ENCODE measurements at places on chromosomes 11 and 22.

DNA sequence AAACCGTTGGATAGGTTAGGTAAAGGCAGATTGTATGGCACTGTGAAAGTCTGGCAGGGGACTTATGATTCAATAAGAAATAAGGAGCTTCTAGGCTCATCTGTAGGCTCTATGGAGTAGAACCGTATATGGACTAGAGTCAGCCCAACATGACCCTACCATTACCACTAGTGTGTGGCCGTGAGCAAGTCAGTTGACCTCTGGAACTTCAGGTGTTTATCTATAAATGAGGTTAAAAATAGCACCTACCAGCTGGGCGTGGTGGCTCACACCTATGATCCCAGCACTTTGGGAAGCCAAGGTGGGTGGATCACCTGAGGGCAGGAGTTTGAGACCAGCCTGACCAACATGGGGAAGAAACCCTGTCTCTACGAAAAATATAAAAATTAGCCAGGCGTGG is 4.4 kb downstream of the HINFP start:
- DNase-seq = no peak

- no peak for DNase-seq
Observed at GRCh38 chr11:83306200-83307080, 20.3 kb upstream of the CCDC90B start.

- no peak for DNase-seq
Observed at GRCh38 chr11:129538323-129538722, 162.7 kb downstream of the BARX2 start.

DNA sequence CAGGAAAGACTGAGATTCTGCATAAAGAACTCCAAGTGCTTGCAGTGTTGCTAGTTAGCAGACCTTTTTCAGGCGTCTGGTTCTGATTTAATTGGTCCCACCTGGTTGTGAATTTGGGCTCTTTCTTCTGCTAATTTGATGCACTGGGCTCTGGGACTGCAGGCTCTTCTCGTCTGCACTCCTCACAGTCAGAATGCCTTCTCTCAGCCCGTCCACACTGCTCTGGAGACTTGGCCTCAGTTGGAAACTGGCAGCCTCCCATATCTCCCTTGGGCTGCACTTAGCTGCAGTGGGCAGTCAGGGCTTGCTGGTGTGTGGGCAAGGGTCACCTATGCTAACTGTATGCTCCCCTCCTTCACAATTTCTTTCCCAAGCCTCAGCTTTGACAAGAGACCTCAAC is 1.5 kb downstream of the TRIM6 start:
- no peak for DNase-seq

- DNase-seq = no peak
Observed at GRCh38 chr22:32699001-32699582, 102.4 kb upstream of the TIMP3 start.

- DNase-seq = no peak
Observed at GRCh38 chr11:111360150-111361043, 18.7 kb downstream of the POU2AF1 start.

DNA sequence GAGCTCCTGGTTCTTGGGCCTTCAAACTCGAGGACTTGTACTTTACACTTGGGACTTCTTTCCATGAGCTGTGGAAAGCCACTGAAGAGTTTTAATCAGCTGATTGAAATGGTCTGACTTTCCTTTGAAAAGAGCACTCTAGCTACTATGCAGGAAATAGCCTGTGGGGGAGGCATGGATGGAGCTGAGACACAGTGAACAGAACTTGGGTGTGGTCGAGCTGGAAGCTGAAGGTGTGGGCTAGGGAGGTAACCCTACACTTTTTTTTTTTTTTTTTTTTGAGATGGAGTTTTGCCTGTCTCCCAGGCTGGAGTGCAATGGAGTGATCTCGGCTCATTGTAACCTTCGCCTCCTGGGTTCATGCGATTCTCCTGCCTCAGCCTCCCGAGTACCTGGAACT is 17.5 kb upstream of the CAPRIN1 start:
- no peak for DNase-seq

- no peak for DNase-seq
Observed at GRCh38 chr11:75398906-75399305, 412 bp upstream of the RPS3 start.

DNA sequence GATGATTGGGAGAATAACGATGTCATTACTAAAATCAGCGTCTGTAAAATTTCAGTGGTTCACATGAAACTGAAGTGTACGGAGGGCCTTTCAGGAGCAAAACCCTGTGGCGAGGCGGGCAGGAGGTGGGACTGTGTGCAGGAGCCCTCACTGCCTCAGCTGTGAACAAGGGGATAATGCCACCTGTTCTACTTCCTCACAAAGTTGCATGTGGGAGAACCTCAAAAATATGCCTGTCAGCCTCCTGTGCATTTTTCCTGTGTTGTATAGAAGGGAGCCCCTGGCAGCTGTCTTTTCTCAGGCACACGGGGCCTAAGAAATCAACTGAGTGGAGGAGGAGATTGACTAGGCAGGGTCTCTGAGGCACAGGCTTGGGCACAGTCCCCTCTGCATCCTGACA is 43.0 kb upstream of the MYO18B start:
- no peak for DNase-seq

DNA sequence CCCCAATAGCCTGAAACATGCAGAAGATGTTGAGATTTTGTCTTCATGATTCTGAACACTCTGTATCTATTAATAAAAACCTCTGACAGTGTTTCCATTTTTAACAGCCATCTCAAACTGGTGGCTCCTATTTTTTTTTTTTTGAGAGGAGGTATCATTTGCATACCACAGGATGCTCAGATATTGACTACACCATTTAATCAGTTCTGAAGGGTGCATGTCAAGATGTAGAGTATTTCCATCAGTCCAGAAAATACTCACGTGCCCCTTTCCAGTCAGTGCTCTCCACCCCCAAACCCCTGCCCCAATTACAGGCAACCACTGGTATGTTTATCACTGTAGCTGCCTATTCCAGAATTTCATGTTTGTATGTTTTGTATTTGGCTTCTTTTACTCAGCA is 85.3 kb upstream of the SORL1-AS1 start:
- DNase-seq = no peak

- no peak for DNase-seq
Observed at GRCh38 chr11:19241260-19242178, 774 bp upstream of the E2F8 start.

DNA sequence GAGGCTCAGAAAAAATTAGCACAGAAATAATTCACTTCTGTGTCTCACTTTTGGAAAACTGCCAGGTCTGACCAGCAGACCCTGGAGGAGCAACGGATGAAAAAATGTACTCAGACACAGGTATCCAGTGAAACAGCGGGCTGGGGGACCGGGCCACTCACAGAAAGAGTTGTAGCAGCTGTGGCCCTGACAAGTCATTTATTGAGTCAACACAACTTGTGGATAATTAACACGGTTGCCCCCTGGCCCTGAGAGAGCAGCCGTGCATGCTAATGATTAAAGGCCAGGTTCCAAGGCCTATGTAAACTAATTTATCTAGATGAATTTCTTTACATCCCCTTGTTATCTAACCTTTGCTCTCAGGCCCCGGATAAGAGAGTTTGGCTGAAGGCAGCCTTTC is 131.3 kb downstream of the AASDHPPT start:
- no peak for DNase-seq

DNA sequence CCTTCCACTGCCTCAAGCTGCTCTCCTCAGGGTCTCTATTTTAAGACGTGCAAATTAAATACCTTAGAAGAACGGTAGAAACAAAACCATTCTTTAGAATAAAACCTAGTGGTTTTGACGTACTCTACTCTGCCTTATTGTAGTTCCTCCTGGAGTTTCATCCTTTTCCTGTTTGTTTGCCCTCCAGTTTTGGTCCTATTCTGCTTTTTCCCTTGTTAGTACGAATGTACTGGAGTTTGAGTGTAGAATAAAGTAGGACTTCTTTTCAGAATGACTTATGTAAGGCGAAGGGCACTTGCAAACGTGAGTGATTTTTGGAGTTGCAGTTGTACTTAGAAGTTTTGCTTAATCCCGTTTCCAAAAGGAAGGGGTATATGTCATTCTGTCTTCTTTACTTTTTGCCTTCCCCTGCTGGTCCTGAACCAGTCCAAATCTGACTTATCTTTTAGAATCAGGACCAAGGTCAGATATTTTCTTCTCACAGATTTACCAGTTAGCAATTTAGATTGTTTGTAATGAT is 1.4 kb downstream of the SIK2 start:
- no peak for DNase-seq

GRCh38 chr11:123543797-123544196 is 110.6 kb downstream of the SCN3B start:
- no peak for DNase-seq

DNA sequence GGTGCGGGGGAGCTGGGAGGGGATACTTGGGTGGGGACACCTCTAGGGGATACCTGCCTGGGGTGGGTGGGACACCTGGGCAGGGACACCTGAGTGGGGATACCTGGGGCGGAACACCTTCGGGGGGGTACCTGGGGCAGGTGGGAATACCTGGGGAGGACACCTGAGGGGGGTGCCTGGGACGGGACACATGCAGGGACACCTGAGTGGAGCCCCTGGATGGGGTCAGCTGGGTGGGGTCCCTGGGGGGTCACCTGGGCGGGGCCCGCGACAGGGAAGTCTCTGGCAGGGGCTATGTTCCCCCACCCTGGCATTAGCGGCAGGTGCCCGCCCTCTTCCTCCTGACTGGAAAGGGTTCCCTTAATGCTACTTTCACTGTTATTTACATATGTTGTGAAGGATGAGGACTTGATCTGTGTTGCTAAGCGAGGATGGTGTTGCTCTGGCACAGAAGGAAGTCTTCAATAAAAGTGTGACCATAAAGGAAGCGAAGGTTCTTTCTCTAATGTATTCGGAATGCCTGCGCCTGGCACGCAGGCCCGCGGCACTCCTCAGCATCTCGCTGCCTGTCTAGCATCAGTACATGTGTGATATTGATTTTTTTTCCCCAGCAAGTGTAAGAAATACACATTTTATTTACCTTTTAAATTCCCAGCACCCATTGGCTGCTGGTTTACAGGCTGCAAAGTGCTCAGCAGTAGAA is 801.7 kb downstream of the BRD1 start:
- DNase-seq = no peak

DNA sequence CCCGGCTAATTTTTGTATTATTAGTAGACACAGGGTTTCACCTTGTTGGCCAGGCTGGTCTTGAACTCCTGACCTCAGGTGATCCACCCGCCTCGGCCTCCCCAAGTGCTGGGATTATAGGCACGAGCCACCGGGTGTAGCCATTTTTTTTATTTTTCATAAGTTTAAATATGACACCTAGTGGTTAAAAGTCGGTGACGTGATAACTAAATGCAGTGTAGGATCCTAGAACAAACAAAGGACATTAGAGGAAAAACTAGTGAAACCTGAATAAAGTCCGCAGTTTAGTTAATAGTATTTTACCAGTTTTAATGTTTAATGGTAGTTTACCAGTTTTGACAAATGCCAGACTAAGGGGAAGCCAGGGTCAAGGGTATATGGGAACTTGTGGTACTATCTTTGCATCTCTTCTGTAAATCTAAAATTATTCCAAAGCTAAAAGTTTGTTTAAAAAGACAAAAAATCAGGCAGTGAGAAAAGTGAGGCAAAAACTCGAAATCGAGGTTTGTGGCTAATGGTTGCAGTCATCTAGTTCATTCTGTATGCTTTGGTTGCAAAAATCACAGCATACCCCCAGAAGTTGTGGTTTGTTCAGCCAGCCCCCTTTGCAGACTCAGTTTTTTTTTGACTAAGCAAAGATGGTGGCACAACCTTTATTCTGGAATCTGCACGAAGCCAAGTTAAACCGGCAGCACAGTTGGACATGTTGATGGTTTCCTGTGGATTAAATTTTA is 29.6 kb downstream of the TOM1 start:
- no peak for DNase-seq

DNA sequence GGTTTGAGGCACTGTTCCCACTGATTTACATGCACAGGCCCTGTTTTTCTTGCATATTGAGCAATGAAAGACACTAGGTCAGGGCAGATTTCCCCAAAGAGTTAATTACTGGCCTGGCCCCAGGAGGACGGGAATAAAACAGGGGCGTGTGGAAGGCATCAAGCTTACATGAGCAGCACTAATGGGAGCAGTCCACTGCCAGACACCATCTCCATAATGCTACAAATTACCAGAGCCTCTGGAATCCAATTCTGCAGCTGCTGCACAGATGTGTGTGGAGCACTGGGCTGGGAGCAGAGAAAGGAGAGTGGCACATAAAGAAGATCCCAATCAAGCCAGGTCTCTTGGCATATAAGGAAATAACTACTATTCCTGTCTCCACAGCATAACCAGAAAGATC is 96.9 kb downstream of the CCDC34 start:
- no peak for DNase-seq

DNA sequence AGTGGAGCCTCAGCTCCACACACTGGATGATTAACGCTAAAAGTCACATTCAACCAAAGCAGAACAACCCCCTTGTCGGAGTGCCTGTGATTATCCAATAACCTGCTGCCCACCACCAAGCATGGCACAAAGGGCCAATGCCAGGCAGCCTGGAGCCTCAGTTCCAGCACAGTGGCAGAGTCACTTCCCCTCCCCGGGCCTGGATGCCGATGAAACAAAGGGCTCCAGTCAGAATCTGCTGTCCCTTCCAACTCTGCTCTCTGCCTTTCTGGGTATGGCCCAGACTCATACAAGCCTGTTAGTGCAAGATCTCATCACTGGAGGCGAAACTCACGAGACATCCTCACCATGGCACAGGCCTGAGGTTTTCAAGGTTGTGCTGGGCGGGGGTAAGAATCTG is 52.1 kb downstream of the CLTCL1 start:
- DNase-seq = no peak

DNA sequence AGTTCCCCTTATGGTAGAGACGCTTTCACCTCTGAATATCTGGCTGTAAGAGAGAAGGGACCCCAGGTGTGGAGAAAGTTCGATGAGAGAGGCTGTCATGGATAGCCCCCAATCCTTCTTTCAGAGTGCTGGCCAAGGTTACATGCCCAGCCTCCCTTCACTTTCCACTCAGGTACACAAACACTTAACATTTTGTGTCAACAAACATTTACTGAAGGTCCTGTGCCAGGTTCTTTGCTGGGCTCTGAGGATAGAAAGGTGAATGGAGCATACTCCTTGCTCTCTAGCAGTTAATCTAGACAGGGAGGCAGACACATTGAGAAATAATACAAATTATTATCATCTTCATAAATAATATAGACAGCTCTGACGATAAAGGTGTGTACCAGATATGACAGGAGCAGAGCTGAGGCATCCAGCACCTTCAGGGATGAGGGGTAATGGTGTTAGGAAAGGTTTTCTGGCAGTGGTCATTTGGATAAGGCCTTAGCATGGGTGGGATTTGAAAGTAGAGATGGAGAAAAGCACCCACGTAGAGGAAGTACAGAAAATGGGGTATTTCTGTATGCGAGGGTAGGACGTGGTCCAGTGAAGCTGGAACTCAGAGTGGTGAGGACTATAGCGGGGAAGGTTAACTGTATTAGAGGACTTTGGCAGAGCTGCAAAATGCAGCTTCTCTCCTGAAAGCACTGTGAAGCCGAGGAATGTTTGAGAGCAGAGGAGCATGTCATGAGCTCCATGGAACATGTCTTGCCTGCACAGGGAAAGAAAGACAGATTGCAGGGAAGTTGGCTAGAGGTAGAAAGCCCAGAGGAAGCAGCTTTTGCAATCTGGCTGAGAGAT is 19.6 kb downstream of the PPFIBP2 start:
- no peak for DNase-seq

All from lower leg skin (tissue), 4 donors.